ENCODE measurements at places on chromosomes 6 and 20. TPM values are rescaled to one million over a fixed set of nuclear protein-coding genes. Genes with fewer than 3 reads are reported as not detected.

- no peak overlapping the region for H3K4me3 ChIP-seq
- no peak overlapping the region for H3K27ac ChIP-seq
- no peak for DNase-seq
Observed at GRCh38 chr6:84920021-84920420, 155.6 kb upstream of the TBX18 start.

CYP39A1 gene
- total RNA-seq, result 2.0 TPM

GRCh38 chr6:138292482-138292881 is 74.2 kb upstream of the PBOV1 start:
- H3K4me3 ChIP-seq, result no peak overlapping the region
- no peaks in the 10 kb centered on the region for H3K4me1 ChIP-seq
- H3K36me3 ChIP-seq, result no peaks in the 10 kb centered on the region
- no peak for DNase-seq

DNA sequence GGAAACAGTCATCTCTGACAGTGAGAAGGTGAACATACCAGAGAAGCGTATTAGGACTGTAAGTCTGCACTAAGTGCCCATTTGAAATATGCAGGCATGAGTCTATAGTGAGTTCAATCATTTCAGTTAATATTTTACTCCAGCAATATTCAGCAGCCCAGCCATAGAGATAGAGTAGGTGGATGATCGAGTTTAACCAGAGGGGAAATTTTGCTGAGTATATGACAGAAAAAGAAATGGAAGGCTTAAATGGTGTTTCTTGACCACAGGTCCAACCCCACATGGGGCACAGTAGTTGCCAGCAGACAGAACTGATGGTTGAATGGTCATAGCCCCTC is 39.8 kb downstream of the KIF6 start:
- no peaks in the 10 kb centered on the region for H3K27me3 ChIP-seq
- H3K27ac ChIP-seq, result no peak overlapping the region
- H3K36me3 ChIP-seq, result no peaks in the 10 kb centered on the region
- H3K4me1 ChIP-seq, result no peaks in the 10 kb centered on the region
- no peak overlapping the region for H3K4me3 ChIP-seq

- H3K27me3 ChIP-seq, result no peaks in the 10 kb centered on the region
- peak; percentile 39 for DNase-seq
- no peaks in the 10 kb centered on the region for H3K36me3 ChIP-seq
- no peaks in the 10 kb centered on the region for H3K4me1 ChIP-seq
Observed at GRCh38 chr20:61932199-61932592, 133.5 kb downstream of the TAF4 start.

DNA sequence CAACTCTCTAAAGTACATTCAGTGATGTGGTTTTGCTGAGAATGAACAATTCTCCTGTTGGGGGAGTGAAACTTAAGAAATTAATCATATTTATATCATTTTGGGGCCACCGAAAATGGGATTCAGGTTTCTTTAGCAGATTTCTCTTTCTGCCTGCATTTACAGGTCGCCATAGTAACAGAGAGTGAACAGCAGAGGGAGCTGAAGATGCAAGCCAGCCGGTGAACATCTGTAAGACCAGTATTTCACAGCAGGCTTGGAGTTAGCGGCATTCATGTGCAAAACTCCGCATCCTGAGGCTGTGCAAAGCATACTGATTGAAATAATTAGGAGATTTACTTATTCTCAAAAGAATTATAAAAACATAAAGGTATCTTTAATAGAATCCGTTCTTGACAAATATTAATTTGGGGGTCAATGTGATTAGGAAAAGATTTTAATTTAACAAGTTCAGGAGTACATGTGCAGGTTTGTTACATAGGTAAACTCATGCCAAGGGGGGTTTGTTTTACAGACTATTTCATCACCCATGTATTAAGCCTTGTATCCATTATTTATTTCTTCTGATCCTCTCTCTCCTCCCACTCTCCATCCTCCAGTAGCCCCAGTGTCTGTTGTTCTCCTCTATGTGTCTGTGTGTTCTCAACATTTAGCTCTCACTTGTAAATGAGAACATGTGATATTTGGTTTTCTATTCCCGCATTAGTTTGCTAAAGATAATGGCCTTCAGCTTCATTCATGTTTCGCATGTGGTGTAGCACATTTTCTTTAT is 17.8 kb upstream of the HSF2 start:
- H3K4me3 ChIP-seq, result no peak overlapping the region
- H3K36me3 ChIP-seq, result no peaks in the 10 kb centered on the region
- DNase-seq, result no peak
- no peaks in the 10 kb centered on the region for H3K27me3 ChIP-seq
- no peak overlapping the region for H3K27ac ChIP-seq

DNA sequence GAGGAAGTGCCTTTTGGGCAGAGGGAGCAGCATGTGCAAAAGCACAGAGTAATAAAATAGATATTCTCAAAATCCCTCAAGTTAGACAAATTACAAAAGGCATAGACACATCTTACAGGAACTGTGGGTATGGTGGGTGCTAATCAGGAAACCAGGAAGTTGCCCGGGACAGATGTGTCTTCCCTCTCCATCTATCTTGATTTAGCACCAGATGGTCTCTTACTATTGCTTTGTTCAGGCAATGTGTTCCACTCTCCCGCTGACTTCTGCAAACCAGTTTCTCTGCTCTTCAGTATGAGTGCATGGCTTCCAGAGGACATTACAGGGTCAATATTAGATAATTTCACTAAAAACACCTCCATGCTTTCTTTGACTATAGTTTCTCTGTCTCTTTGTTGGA is 13.2 kb downstream of the CITED2 start:
- no peaks in the 10 kb centered on the region for H3K4me1 ChIP-seq
- no peak overlapping the region for H3K27ac ChIP-seq
- no peaks in the 10 kb centered on the region for H3K36me3 ChIP-seq
- no peak for DNase-seq
- no peak overlapping the region for H3K4me3 ChIP-seq

KIAA1755 gene
- total RNA-seq, result 46.4 TPM

CRYBG1 gene
- 12.7 TPM for total RNA-seq

GRCh38 chr6:74927299-74927698 is 278.6 kb downstream of the COL12A1 start:
- H3K4me1 ChIP-seq, result no peaks in the 10 kb centered on the region
- H3K27me3 ChIP-seq, result no peaks in the 10 kb centered on the region
- H3K4me3 ChIP-seq, result no peak overlapping the region

GRCh38 chr6:13285705-13286104 is 42.6 kb downstream of the TBC1D7 start:
- no peaks in the 10 kb centered on the region for H3K4me1 ChIP-seq
- no peaks in the 10 kb centered on the region for H3K27me3 ChIP-seq
- no peak overlapping the region for H3K4me3 ChIP-seq
- peaks cover 11% of the 10 kb centered on the region for H3K36me3 ChIP-seq

- no peak overlapping the region for H3K27ac ChIP-seq
- H3K4me3 ChIP-seq, result no peak overlapping the region
- no peak for DNase-seq
- no peaks in the 10 kb centered on the region for H3K36me3 ChIP-seq
- H3K4me1 ChIP-seq, result no peaks in the 10 kb centered on the region
- H3K27me3 ChIP-seq, result no peaks in the 10 kb centered on the region
Observed at GRCh38 chr6:140276133-140276532, 901.7 kb upstream of the CITED2 start.

DNA sequence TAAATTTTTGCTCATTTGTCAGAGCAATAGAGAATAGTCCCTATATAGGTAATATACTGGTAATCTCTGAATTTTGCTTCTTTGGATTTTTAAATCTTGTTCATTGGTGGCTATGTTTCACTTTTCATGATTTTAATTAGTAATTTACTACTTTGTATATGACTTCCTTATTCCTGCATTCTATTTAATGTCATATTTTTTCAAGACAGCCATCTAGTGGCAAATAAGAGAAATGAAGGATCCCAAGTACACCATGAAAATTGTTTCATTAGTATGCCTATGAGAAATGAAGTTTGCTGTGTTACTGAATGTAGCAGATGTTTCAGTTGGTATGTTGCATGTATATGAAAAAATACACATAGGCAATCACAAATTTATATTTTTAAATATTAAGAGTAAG is 82.4 kb downstream of the ZNF292 start:
- no peak overlapping the region for H3K4me3 ChIP-seq
- H3K4me1 ChIP-seq, result no peaks in the 10 kb centered on the region
- no peak for DNase-seq
- H3K27ac ChIP-seq, result no peak overlapping the region

SLC17A1 gene
- not detected for total RNA-seq

DNA sequence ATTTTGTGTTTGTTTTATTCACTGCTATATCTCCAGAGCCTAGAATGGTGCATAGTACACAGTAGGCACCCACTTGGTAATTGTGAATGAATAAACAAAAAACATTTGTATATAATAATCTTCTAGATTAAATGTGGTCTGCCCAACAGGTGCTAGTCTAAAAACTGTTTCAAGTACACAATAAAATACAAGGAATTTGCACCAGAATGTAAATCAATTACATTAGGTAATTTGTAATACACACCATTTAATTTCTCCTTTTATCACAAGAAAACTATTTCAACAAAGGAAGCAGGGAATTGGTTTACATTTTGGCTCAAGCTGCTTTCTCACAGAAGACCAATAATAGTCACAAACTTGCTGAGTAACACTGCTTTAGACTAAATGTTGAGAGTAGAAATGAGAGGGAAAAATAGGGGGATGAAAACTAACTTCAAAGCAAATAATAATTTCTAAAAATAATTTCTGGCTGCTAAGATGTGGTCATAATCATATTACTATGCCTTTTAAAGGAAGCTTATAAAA is 22.1 kb downstream of the RUNX2 start:
- no peaks in the 10 kb centered on the region for H3K36me3 ChIP-seq
- no peaks in the 10 kb centered on the region for H3K27me3 ChIP-seq
- H3K27ac ChIP-seq, result no peak overlapping the region
- no peak for DNase-seq
- H3K4me3 ChIP-seq, result no peak overlapping the region
- H3K4me1 ChIP-seq, result no peaks in the 10 kb centered on the region

- no peak for DNase-seq
- H3K27ac ChIP-seq, result no peak overlapping the region
- H3K4me3 ChIP-seq, result no peak overlapping the region
- no peaks in the 10 kb centered on the region for H3K4me1 ChIP-seq
- H3K27me3 ChIP-seq, result no peaks in the 10 kb centered on the region
Observed at GRCh38 chr6:38976051-38976450, 72.5 kb upstream of the GLP1R start.

All from aorta (tissue), 5 donors.